ENCODE measurements at places on chromosomes 1 and 21.

DNA sequence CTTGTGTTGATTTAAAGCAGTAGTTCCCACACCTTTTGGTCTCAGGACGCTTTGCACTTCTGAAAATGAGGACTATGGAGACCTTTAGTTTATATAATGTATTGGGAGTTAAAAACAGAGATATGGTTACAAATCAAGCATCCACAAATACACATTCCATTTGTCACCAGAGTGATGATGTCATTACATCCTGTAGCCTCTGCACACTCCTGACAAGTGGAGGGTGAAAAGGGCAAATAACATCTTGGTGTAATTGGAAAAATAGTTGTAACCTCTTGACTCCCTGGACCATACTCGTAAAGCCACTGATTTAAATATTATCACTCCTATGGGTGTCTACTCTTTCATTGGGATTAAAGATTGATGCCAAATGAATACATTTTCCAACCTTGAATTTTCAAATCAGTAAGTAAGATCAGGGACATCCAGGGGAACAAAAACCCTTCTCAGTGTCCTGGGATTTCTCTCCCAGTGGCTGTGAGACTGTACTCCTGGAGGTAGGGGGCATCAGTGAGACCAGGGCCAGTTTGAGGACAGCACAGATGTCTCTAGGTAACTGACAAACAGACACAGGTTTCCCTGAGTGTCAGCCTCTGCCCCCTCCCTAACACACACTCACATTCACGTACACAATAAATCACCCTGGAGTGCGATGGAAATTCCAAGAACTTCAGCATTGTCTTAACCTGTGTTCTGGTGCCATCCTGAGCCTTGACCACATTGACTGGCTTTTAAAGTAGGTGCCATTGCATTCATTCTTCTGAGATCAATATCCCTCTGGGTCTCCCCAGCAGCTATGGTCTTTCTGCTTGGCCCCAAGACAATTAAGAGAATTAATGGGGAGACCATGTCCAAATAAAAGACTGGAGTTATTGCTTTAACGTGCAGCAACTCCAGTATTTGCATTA lies 63.0 kb downstream of the NR5A2 start:
- no peak for DNase-seq

GRCh38 chr1:225653463-225654276 lies 747 bp upstream of the ENAH start:
- DNase-seq: peak; percentile 65

GRCh38 chr1:23403038-23403336 lies 21.6 kb downstream of the TCEA3 start:
- no peak for DNase-seq

DNA sequence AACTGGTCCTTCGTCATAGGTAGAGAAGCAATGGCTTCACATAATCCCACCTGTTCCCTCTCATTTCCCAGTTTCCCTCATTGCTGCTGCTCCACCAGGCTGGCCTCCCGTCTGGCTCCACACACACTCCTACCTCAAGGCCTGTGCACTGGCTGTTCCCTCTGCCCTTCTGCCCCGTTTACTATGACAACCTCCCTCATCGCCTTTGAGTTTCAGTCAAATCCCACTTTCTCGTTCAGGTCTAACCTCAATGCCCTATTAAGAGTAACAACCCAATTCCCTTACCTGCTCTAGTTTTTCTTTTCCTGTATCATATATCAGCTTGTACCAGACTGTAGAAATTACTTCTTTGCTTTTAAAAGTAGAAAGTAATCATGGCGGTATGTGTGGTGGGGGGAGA lies 589.7 kb downstream of the SMYD3 start:
- DNase-seq: no peak

DNA sequence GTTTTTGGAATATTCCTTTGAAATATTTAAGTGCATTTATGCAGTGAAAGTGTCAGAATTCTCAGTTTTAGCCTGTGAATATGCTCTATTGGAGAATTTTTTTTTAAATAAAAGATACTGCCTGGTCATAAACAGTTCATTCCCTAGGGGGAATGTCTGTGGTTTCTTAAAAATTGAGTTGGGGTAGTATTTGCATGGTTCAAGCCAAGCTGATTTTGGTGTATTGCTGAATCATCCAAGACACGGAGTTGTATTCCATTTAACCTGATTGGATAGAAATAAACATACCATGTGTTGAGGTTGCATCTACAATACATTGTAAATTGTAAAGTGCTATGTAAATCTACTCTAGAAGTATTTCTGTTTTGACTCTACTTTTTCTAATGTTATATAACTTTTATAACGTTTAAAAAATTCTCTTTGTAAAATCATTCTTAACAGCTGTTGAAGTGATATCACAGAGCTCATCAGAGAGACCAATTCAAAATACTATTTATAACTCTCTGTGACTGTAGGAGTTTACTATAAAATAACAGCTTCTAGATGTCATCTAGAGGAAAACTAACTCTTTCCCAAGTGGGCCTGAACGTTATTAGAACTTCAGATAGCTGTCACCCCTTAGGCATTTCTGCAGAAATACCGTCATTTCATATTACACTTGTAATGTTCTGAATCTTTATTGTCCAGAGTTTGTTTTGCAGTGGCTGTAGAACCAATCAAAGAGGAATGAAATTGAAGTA lies 199.1 kb downstream of the USP25 start:
- no peak for DNase-seq

DNA sequence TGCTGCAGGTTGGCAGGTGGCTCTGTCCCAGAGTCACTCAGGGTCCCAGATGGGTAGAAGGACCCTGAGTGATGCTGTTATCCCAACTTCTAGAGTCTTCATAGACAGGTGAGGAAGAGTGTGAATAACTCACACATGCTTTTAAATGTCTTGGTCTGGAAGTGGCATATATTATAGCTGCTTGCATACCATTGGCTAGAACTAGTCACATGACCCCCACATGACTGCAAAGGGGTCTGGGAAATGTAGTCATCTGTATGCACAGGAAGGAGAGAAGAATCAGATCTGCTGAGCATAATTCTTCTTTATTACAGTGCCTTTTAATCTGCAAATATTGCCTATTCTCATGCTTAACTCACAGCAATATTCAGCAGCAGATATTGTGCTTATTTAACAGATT lies 28.2 kb upstream of the KLHDC7A start:
- DNase-seq: no peak

GRCh38 chr1:18890706-18891425 lies 11.5 kb downstream of the ALDH4A1 start:
- DNase-seq: no peak

- peak; percentile 74 for DNase-seq
Observed at GRCh38 chr1:151994956-151995355, 1.3 kb upstream of the S100A10 start.

Data from GOT3 (cell line).